ENCODE measurements at places on chromosomes 4 and X.

DNA sequence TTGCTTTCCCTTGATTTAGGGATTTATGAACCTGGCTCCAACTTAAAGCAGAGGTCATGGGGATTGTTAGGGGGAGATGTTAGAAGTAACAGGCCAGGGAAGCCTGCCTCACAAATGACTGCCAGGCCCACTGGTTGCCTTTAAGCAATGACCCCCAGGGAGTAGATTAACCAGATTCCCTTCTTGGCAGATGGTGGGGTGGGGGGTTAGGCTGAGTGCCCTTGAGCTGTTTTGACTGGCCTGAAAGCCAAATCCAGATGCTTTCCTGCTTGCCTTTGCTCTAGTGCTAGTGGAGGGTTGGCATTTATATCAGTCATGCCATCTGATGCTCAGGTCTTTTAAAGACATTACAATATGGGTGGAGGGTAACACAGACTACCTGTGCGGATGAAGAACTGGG, 128.1 kb downstream of the TMEM164 start:
- no peak for DNase-seq

GRCh38 chr4:100391086-100391485, 126.7 kb downstream of the EMCN start:
- DNase-seq = no peak

DNA sequence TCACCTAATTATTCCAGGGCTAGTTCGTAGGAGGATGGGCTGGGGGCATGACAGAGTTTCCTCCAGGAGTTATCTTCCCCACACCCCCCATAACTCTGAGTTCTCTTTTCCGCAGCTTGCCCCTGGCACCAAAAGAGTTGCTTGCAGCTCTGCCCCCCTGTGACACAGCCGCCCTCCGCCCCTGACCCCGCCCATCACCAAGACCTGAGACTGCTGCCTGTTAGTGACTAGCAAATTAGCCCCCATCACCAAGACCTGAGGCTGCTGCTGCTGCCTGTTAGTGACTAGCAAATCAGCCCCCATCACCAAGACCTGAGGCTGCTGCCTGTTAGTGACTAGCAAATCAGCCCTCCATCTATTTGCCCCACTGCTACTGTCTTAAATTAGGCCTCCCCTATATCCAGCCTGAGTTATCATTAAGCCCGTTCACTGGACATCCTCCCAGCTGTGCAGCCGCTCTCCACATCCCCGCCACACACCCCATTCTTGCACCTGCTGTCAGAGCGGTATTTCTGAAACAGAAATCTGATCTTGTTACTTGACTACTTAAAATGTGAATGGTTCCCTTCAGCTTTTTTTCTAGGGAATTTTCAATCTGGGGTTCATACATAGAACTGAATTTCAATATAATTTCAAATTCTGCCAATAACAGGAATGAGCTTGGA, 1.5 kb upstream of the PAPSS1 start:
- DNase-seq = peak; percentile 51

DNA sequence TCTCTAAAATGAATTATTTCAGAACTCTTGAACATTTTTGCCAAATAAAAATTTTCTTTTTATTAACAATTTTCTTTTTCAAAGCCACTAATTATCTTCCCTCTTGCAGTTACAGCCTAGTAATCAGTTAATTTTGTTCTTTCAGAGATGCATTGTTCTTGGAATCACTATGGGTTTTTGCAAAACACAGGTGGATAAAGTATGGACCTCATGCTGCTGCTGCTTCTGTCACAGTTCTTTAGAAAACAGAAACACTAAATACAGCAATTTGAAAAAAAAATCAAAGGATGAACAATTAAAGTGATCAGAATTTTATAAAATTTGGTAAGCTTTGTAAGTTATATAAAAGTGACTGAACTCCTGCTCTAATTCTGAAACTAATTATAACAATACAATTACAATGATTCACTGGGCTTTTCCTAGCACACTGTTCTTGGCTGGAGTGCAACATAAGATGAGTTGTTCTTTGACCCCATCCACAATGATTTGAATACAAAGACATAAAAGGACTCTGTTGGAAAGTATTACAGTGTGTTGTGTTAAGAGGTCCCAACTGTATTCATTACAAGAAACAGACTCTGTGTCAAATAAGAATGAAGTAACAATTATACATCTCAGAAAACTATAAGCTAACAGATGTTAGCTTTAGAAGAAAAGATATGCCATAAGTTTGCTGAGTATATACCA, 59.4 kb upstream of the GK2 start:
- DNase-seq = no peak

DNA sequence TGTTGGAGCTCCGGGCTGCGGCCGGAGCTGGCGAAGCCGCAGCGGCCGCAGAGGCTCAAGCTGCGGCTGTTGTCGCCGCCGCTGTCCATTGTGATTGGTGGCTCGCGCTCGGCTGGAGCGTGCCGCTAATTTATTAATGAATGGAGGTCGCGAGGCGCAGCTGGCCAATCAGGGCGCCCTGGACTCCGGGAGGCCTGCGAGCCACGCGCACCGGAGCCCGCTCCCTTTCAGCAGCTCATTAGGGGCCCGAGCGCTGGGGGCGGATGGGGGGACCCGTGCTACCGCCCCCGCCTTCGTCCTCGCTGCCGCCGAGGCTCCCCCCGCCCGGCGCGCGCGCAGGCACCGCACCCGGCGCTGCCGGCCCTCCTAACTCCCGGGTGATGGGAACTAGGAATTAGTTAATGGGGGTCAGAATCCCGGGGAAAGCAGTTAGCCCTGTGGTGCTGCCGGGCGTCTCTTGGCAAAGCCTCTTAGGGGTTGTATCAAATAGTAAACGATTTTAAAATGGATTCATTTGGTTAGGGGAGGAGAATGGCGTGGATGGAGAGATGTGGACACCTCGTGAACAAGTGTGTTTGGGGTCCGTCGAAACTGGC, 589 bp upstream of the NEUROG2 start:
- DNase-seq = no peak

- no peak for DNase-seq
Measured at GRCh38 chrX:119734897-119735339, 23.5 kb upstream of the SOWAHD start.

- DNase-seq = no peak
Measured at GRCh38 chr4:11106759-11107158, 321.9 kb downstream of the HS3ST1 start.

Measured in CD4-positive, alpha-beta T cell treated with Interleukin-4 for 1 hour (primary cell).